BE2C (cell line): ENCODE measurements at places on chromosomes 3 and 15.
A peak's percentile ranks its signal among the peaks of the same experiment; 100 is the strongest.

- DNase-seq: no peak
Observed at GRCh38 chr3:41199866-41200668, 762 bp downstream of the CTNNB1 start.

- no peak for DNase-seq
Observed at GRCh38 chr15:88894819-88895767, at the start of gene HAPLN3. Gene HAPLN3, minus strand, starts transcription at chr15:88895544. Its CDS starts 8,246 bp downstream, at chr15:88887298.

- DNase-seq: no peak
Observed at GRCh38 chr3:32586356-32586755, 15.7 kb upstream of the DYNC1LI1 start.

DNA sequence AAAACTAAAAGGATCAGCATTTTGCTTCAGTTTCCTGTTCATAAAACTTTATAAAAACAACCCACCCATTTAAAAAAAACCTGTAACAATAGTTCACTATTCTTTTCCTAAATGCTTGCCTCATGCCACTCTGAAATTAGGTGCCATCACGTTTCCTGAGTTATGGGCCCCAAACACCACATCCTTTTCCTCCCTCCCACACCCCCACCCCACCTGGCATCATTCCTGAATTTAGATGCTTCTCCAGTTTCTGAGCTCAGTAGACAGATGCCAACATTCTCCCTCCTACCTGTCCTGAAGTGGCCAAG is 11.9 kb upstream of the ARHGEF3 start:
- DNase-seq: no peak

DNA sequence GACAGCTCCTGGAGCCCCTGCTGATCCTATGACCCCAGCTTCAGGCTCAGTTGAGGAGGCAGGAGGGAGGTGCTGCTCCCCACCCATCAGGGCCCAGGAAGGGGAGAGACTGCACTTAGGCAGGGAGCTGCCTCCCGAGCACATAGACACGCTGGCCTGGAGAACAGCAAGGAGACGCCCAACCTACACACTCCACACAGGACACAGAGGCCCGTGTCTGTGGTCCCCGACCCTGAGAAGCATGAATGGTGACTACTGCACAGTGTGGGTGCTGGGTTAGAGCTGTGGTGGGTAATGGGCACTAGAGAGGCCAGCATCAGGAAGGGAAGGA is 1.1 kb upstream of the HHATL start:
- no peak for DNase-seq

DNA sequence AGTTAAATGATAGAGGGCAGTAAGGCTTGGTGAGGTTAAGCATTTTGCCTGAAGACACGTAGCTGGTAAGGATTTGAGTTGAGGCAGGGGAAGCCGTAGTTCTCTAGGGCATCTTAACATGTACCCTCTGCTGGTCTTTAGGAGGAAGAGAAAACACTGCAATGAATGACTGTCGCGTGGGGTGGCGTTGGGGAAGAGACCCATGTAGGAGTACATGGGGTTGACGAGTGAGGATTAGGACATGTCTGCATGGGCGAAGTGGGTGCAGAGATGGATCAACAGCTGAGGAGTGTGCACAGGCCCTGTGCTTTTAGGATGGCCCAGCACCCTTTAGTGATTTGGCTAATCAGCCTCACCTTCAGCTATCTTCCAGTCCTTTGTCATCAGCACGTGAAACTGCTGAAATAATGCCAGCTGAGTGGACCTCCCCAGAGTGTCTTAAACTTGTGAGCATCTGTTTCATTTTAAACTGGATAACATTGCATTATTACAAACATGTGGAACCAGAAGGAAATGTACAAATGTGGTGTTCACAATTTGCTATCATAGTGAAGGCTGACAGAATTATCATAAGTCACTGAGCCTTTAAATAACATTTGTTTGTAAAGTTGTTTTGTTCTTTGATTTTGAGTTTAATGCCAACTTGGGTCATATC is 15.3 kb downstream of the P2RY14 start:
- DNase-seq: no peak

DNA sequence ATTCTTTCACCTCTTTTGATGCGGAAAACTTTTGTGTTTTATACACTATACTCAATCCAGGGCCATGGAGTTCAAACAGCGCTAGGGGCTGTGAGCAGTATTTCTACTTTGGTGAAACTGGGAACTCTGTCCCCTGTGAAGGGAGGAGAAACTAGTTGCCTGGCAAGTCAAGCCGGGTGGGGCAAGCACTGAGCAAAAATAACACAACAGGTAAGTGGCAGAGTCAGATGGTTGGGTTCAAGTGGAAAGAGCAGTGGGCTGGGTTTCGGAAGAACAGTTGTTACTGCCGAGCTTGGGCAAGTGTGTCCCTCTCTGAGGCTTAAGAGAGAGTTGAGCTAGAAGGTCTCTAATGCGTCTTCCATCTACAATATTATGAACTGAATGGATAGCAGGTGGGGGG is 59.7 kb upstream of the ROPN1 start:
- no peak for DNase-seq

DNA sequence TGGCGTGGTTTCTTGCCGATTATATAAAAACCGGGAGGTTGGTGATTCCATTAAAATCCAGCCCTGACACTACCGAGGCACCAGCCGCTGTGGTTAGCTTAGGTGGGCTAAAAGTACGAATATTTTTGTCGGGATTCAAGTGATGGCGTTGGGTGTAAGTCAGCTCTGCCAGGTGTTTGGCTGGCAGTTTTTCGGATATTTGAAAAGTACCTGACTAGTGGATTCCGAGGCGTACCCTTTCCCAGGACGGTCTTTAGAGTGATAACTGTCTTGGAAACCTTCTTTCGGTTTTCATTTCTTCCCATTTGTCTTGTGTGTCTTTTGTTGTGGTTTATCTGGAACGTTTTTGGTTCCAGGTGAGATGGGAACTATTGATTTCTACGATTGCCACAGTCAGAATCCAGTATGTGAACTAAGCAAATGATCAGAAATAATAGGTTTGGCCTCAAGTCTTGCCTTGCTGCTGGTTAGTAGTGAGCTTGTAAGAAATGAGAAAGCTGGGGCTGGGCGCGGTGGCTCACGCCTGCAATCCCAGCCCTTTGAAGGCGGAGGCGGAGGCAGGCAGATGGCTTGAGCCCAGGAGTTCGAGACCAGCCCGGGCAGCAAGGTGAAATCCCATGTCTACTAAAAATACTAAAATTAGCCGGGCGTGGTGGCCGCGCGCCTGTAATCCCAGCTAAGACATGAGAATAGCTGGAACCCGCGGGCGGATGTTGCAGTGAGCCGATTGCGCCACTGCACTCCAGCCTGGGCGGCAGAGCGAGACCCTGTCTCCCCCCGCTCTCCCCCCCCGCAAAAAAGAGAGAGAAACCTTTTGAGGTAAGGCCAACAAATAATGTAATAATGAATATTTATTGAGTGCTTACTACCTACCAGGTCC is 1.4 kb downstream of the FYTTD1 start:
- peak; percentile 47 for DNase-seq

DNA sequence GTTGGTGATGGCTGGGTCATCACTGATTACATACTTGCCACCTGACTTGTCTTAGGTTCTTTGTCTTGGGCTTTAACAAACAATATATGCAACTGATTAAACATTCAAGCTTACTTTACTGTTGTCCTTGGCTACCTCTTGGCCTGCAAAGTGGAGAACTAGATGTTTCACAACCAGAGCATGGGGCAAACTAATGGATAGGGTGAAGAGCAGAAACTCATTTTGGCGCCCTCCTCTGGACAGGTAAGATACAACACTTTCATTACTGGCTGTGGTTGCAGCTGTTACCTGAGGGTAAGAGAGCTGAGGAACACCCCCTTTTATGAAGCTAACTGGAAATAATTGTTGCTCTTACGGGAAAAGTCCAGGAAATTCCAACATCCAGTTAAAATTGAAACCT is 262.1 kb downstream of the NAALADL2 start:
- DNase-seq: no peak

GRCh38 chr3:25426408-25426807 is 1.7 kb upstream of the RARB start:
- no peak for DNase-seq

DNA sequence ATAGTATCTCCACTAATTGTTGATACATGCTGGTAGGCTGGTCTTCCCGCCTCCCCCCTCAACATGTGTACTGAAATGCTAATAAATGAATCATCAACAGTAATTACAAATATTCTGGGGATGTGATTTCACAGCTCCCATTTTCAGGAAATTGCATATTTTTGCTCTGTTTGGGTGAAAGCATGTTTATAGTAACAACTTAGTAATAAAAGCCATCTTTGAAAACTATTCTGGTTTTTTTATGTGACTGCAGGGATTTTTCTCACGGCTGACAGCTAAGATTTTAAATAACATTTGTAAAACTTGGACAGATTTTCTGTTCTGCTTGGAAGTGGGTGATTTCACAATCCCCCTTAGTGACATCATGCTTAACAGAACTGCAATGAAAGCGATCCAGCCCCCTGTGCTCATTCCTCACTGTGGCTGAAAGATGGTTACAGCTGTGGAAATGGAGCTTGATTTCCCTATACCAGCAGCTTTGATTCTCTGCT is 25.6 kb upstream of the FAM174B start:
- DNase-seq: no peak

DNA sequence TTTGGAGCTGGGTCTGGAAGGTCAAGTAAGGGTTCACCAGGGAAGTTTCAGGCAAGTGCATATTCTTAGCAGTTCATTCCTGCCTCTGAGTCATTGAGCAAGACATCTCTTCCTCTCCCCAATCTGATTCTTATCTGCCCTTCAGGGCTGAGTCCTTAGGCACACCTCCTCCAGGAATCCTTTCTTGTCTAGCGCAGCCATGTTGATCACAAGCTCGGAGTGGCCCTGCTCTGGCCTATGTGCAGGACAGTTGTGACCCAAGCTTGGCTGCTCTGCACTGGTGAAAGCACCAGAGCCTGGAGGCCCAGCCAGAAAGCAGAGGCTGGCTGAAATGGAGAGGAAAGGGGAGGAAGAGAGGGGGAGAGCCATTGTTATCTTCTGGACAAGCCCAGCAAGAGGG is 30.9 kb upstream of the MRPS22 start:
- DNase-seq: no peak

DNA sequence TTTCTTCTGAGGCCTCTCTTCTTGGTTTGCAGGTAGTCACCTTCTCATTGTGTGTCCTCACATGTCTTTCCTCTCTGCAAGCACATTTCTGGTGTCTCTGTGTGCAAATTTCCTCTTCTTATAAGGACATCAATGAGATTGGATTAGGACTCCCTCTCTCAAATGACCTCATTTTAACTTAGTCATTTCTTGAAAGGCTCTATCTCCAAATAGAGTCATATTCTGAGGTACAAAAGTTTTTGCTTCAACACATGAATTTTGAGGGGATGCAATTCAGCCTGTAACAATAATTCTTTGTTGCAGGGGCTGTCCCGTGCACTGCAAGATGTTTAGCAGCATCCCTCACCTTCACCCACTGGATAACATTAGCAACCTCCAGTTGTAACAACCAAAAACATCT is 115.0 kb upstream of the DCBLD2 start:
- no peak for DNase-seq

DNA sequence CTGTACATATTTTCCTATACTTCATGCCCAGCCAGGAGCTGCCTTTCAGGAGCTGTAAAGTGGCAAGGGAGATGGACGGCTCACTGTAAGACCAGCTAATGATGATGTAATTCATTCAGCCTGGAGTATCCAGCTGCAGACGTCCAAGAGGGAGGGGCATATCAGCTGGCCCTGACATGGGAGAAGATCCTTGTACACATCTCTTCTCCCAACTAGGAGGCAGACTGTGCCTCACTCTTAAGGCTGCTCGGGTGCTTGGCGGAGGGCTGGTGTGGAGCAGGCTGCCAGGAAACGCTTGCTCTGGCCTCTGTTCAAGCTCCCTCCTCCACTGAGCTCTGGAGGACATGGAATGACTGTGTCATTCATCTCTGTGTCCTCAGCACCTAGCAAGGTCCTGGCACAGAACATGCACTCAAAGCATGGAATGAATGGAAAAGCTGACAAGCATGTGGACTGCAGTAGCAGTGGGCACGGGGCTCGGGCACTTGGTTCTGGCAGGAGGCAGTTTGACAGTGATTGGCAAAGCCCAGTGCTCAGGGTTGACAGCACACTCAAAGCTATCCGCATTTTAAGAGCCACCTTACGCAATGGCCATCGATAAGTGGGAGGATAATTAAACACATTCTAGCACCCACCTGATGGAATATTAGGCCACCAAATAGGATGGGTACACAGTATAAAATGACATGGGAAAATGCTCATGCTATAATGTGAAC is 72.4 kb downstream of the TBC1D2B start:
- DNase-seq: peak; percentile 85

DNA sequence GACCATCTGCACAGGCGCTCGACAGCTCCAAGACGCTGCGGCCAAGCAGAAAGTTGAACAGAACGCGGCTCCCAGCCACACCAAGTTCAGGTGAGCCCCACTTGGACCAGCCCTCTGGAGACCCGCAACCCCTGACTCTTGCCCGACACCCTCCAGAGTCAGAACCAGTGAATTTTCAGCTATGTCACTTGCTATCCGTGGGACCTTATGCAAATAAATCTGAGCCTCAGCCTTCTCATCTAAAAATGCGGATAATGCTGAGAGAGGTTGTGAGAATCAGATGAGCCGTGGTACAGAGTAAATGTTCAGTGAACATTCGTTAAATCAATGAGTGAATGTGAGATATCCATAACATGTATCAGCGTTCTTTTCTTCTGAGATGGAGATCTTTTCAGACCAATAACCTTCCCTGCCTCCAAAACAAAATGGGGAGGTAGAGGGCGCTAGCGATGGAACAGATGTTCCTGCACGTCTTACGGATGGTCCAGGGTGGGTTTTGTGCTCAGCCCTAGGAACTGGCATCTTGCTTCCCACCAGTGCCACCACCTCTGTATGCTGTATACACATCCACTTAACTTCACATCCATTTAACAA is 524 bp downstream of the MRPS11 start:
- peak; percentile 51 for DNase-seq

DNA sequence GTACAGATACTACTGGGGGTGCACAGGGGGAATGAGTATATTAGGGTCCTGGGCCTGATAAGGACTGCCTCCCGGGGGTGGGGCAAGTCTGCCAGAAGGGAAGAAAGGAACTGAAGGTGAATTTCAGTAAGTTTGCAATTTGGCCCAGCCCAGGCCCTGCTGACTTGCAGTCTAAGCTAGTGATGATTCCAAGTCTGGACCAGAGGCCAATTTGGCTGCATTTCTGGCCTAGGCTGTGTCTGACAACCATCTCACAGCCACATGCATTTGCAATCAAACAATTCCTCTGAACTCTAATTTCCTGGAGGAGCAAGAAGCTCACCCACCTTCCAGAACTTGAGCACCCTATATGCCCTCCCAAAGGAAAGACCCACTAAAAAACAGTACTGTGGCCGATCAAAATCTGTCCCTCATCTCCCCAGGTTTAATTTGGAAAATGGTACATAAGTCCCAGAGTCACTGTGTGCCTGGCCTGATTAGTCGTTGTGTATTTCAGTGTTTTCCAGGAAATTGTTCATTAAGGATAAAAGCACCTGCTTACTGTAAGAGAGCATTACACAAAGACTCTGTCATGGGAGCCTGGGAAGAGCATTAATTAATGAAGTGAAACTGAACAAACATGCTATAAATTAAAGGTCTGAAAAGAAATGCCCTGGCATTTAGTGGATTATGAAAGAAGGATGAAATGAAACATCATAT is 114.5 kb downstream of the MEGF11 start:
- no peak for DNase-seq

- DNase-seq: no peak
Observed at GRCh38 chr15:71055461-71055860, 59.8 kb upstream of the THSD4 start.

GRCh38 chr3:116316771-116317170 is 128.5 kb downstream of the LSAMP start:
- no peak for DNase-seq
